Activated CD8-positive, alpha-beta memory T cell treated with anti-CD3 and anti-CD28 coated beads for 1 hour (primary cell): ENCODE measurements at places on chromosomes 3 and 15.

DNA sequence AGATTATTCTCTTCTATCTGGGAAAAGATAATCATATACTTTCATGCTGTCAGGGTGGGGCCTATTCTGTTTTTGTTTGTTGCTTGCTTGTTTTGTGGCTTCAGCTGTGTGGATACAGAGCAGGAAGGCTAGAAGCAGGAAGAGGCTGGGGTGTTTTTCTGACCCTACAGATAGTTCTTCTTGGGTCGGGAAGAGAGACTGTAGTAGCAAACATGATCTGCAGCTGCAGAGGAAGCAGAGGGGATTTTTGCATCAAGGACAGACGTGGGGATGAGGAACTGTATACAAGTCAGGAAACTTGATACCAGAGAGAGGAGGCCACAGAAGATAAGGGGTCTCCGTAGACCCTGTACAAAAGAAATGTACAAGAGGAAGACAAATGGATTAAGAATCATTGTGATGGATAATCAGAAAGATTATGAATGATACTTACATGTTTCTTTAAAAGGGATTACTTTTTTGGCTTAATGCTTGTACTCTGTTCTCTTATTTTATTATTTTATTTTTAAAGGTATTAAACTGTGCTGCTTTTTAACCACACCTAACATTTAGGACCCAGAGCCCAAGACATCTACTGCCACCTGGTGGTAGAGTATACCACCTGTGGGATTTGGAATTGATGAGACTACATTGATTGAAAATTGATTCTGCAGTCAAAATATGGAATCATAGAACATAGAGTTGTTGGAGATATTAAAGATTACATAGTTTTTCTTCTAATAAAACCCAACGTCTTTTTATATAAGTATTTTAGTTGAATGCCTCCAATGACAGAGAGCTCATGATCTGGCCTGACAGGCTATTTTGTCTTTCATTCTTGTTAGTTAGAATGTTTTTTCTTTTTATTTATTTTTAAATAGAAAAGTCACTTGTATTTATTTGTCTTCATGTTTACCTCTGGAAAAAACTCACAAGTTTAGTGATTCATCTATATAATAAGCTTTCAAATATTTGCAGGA, 87.3 kb upstream of the ROPN1 start:
- no peak for DNase-seq

GRCh38 chr3:21062831-21063294, 688.1 kb downstream of the ZNF385D start:
- DNase-seq = no peak

- DNase-seq = no peak
Measured at GRCh38 chr15:53555226-53555625, 204.2 kb downstream of the WDR72 start.

- DNase-seq = no peak
Measured at GRCh38 chr3:112736805-112737566, 96.0 kb upstream of the CCDC80 start.

- DNase-seq = no peak
Measured at GRCh38 chr3:88725440-88726165, 381.8 kb upstream of the EPHA3 start.

DNA sequence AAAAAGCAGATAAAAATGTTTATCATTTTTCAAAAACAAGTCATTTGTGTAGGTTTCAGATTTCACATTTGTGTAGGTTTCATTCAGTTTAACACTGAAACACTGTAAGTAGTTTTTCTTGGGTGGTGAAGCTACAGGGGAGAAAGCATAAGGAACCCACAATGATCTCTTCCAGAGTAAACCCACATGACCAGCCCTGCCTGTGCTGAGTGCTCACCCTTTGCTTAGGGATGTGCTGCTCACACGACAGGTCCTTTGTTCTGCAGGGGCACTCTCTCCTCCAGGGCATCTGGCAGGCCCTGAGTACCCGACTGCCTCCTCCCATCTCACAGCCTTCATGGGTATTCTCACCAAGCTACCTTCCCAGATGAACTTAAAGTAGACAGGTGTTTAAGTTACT, 28.9 kb downstream of the ZXDC start:
- DNase-seq = no peak

- DNase-seq = no peak
Measured at GRCh38 chr3:182618085-182618732, 175.1 kb upstream of the ATP11B start.

- no peak for DNase-seq
Measured at GRCh38 chr3:105722943-105723556, 145.8 kb downstream of the CBLB start.

DNA sequence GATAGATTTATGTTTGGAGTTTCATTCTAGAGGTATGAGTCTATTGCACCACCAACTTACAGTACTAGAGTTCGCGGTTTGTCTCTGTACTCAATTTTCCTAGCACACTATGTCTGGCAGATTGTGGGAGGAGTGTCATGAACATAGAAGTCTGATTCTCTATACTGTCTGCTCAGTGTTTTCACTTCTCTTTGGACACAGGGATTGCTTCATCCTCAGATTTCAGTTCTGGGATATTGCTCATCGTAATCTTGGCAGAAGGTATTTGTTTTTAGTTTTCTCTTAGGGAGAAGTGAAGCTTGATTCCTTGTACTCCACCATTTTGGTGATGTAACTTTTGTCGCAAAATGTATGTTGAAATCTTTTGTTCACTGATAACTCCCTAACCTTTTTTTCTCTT, 27.8 kb upstream of the AZI2 start:
- no peak for DNase-seq
